T-cell (primary cell): ENCODE measurements at places on chromosomes 2 and 18.

DNA sequence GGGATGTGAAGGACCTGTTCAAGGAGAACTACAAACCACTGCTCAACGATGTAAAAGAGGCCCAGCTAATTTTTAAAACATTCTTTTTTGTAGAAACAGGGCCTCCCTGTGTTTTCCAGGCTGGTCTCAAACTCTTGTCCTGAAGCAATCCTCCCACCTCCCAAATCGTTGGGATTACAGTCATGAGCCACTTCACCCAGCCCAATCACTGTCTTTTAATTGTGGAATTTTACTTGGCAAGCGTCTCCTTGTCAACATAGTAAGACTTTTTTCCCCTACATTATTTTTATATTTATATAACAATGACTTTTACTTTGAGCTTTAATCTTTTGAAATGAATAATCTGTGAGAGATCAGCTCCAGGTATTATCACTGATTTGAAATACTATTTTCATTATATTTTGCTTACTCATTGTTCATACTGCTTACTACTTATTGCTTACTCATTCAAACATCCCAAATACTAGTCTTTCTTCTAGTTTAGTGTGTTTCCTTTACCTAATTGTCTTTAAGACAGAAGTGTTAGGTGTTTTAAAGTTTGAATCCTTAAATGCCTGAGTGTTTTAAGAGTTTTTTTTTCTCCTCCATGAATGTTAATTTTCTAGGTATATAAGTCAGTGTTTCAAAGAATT is 48.9 kb downstream of the PTPN4 start:
- H3K27ac ChIP-seq: no peak overlapping the region
- no peaks in the 10 kb centered on the region for H3K4me1 ChIP-seq
- H3K27me3 ChIP-seq: no peaks in the 10 kb centered on the region
- no peak overlapping the region for H3K4me3 ChIP-seq
- peaks cover 14% of the 10 kb centered on the region for H3K36me3 ChIP-seq

GRCh38 chr2:130370490-130370889 is 14.6 kb downstream of the PTPN18 start:
- H3K4me1 ChIP-seq: peaks cover 16% of the 10 kb centered on the region
- H3K27ac ChIP-seq: peak overlapping the region; percentile 72
- no peak for DNase-seq
- H3K4me3 ChIP-seq: no peak overlapping the region
- no peaks in the 10 kb centered on the region for H3K36me3 ChIP-seq

DNA sequence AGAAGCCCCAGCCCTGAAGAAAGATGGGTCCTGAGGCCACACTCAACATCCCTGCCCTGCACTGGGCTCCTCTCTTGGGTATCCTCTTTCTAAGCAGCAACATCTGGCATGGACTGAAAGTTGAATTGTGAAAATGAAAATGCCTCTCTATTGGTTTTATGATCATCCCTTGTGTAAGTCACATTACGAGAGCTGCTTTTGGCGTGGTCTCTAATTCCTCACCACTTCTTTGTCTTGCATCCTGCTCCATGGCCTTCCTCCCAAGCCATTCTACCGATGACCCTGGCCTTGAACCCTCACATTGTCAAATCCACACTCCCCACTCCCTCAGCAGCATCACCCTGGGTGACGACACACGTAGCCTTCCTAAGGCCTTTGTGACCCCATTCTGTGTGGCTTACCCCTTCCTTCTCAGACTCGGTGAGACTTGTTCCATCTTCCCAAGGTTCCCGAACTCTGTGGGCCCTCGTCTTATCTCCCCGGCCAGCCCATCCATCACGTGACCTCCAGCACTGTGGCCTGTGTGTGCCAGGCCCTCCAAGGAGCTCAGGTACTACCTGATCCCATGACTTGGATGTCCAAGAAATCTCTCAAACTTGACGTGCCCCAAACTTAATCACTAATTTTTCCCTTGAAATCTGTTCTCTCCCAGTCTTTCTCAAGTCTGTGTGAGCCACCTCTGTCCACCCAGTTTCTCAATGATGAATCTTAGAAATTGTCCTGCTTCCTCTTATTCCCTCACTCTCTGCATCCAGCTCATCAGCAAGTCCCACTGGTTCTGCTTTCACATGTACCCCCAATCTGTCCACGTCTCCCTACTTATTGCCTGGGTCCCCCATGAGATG is 194.7 kb upstream of the HS6ST1 start:
- no peak for DNase-seq
- H3K4me1 ChIP-seq: no peaks in the 10 kb centered on the region
- H3K27ac ChIP-seq: no peak overlapping the region
- H3K36me3 ChIP-seq: no peaks in the 10 kb centered on the region
- peaks cover 17% of the 10 kb centered on the region for H3K27me3 ChIP-seq
- H3K4me3 ChIP-seq: no peak overlapping the region

DNA sequence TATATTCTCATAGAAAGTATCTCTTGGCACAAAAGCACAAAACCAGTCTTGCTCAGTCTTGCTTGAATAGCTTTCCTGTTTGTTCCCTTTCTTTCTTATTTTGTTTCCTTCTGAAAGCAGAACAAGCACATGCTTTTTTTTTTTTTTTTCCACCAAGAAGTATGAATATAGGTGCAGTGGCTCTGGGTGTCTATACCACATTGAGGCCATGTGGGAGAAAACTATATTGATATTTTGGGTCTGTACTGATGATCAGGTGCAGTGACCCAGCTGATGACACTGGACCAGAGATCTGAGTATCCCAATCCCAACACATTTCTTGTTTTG is 28.7 kb downstream of the GEMIN6 start:
- no peaks in the 10 kb centered on the region for H3K27me3 ChIP-seq
- no peak for DNase-seq
- H3K4me3 ChIP-seq: no peak overlapping the region
- H3K36me3 ChIP-seq: peaks cover 28% of the 10 kb centered on the region
- no peaks in the 10 kb centered on the region for H3K4me1 ChIP-seq
- H3K27ac ChIP-seq: no peak overlapping the region

DNA sequence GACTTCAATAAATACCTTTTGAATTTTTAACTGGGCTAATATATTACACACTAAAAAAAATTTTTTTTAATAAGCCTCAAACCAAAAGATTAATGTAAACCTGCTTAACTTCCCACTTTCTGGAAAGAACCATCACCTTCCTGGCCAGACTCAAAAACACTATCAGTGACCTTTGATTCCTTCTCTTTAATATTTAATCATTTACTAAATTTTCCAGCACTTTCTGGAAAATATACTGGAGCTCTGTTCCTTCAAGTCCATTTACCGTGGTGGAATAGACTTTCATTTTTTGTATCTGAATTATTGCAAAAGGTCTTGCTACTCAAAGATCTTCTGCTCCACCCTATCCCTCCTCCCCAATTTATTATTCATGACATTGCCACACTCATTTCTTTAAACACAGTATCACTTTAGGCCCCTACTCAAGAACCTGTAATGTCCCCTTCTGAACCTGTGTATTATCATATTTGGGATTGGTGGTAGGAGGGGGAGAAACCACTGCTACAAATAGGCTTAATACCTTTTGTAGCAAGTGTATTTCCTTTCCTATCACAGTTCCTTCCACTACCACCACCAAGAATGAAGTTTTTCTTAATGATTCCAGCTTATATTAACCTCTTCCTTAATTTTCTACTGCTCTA is 7.4 kb downstream of the PPP4R3B start:
- H3K27me3 ChIP-seq: no peaks in the 10 kb centered on the region
- no peak for DNase-seq
- H3K4me3 ChIP-seq: no peak overlapping the region
- H3K4me1 ChIP-seq: peaks cover 19% of the 10 kb centered on the region

GRCh38 chr18:32868406-32868805 is 95.6 kb upstream of the KLHL14 start:
- H3K27me3 ChIP-seq: no peaks in the 10 kb centered on the region
- H3K4me1 ChIP-seq: no peaks in the 10 kb centered on the region
- no peak for DNase-seq
- H3K36me3 ChIP-seq: no peaks in the 10 kb centered on the region
- H3K4me3 ChIP-seq: no peak overlapping the region

GRCh38 chr2:6771634-6772611 is 93.8 kb downstream of the CMPK2 start:
- H3K27ac ChIP-seq: no peak overlapping the region
- peaks cover 31% of the 10 kb centered on the region for H3K27me3 ChIP-seq
- H3K4me1 ChIP-seq: peaks cover 4% of the 10 kb centered on the region
